ENCODE measurements at places on chromosomes 6 and 20.
A peak's percentile ranks its signal among the peaks of the same experiment; 100 is the strongest.

DNA sequence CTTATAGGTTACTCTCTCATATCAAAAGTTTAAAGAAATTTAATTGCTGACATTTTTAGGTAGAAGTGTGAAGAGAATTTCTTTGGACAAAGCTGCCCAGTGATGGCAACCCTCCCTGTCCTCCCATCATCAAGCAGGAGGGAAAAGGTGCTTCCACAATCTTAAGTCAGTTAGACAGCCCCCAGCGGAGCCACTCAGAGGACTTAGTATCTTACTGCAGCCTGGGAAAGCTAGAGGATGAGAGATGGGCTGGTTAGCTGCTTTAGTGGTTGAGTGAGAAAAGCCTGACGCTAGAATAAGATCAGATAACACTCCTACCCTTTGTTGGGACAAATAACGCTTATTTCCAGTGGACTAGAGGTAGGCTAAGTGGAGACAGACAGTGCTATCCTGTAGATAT is 227.1 kb downstream of the RFPL4B start:
- no peak for DNase-seq

DNA sequence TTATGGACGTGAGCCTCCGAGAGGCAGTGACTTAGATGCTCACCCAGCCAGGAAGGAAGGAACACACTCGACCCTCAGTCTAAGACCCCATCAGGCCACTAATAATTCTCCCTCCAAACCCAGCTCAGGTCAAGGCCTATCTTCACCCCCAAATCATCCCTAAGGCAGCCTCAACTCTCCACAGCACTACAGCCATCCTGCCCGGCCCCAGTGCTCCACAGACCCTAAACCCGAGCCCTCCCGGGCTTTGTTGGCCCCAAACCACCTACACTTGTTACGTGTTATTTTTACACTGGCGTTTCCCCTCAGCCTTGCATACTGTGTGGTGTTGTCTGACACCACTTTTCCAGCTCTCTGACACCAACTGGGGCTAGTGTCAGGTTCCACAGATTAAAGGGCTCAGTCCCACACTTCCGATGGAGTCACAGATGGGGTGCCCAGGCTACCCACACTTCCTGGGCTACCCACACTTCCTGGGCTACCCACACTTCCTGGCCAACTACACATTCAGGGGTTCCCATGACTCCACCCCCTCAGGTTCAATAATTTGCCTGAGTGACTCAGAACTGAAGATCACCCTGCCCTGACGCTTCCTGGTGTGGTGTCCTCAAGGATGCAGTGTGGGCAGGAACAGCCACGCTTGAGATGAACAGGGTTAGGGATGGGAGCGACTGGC is 25.3 kb downstream of the RBCK1 start:
- no peak for DNase-seq

- DNase-seq: peak; percentile 92
Measured at GRCh38 chr20:57772349-57772964, 62.6 kb upstream of the PMEPA1 start.

- DNase-seq: no peak
Measured at GRCh38 chr6:16278750-16279149, 40.4 kb downstream of the GMPR start.

- DNase-seq: no peak
Measured at GRCh38 chr6:56244528-56245253, 2.7 kb downstream of the COL21A1 start.

- peak; percentile 16 for DNase-seq
Measured at GRCh38 chr6:41022294-41022693, 16.7 kb downstream of the UNC5CL start.

GRCh38 chr6:31060145-31060544 is 49.9 kb downstream of the MUC22 start:
- DNase-seq: no peak
